ENCODE measurements at places on chromosomes 2 and 18.

DNA sequence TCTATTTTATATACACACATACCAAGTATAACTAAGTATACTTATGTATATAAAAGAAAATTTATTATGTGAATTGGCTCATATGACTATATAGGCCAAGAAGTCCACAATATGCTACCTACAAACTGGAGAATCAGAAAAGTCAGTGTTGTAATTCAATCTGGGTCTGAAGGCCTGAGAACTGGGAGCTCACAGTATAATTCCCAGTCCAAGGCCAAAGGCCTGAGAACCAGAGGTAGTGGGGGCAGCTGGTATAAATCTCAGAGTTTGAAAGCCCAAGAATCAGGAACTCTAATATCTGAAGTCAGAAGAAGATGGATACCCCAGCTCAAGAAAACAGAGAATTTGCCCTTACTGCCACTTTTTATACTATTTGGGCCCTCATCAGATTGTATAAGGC, 38.9 kb upstream of the TFPI start:
- no peak for DNase-seq

- DNase-seq, result peak; percentile 84
These were observed 163.0 kb upstream of the NOSTRIN start for GRCh38 chr2:168639441-168639898.

DNA sequence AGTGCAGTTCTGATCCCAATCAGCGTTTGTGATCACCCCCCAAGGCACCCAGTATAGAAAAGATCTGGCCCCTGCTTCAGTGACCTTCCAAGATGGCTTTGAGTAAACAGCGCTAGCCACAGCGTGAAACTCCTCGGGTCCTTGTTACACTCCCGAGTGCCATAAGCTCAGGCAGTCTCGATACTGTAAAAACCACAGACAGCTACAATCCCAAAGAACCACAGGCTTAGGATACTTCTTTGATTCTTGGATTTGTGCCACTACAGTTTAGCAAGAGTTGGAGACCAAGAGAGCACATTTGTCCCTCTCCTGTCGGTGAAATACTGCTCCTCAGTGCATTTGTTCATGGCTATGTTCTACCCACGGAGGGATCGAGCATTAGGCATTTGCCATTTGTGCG, 352.5 kb upstream of the ZNF521 start:
- DNase-seq, result no peak

DNA sequence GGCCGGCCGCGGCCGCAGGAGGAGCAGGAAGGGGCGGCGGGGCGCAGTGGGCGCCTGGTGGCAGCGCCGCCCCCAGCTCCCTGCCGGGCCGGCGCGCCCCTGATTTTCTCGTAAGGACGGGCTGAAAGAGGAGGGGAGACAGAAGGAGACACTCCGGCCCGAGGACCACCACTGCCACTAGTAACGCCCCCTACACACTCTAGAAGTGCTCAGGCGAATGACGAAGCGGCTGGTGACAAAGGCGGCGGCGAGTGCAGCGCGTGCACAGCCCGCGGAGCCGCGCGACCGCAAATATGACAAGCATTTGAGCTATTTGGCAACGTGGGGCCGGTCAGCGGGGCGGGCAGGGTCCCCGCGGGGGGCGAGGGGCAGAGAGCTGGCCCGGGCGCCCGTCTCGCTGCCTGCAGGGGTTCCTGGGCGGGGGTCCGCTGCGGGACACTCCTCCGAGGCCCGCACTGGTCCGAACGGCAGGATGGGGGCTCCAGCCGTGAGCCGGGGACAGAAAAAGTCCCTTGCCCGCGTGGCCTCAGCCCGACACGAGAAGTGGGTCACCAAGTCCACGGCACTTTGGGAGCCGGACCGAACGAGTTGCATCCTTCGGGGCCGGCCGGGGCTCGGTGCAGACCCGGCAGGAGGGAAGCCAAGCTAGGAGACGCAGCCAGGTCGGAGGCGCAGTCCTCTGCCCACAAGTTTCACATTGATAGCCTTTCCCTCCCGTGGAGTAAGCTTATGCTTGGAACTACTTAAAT, 524 bp upstream of the SERTAD2 start:
- DNase-seq, result peak; percentile 97

DNA sequence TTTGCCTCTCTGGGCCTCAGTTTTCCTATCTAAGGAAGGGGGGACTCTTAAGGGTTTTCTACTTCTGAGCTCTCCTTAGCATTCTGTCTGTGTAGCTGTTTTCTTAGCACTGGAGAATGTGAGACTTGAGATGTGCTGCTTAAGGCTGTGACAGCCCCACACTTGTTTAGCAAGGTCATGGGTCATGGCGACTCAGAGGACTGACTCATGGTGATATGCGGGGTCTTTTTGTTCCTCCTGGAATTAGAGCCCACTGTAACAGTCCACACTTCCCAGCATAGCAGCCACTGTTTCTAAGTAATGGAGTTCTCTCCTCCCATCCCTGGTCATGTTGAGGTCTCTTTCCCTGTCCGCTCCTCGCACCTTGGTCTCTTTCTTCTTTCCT, 4.1 kb upstream of the LPIN1 start:
- no peak for DNase-seq

DNA sequence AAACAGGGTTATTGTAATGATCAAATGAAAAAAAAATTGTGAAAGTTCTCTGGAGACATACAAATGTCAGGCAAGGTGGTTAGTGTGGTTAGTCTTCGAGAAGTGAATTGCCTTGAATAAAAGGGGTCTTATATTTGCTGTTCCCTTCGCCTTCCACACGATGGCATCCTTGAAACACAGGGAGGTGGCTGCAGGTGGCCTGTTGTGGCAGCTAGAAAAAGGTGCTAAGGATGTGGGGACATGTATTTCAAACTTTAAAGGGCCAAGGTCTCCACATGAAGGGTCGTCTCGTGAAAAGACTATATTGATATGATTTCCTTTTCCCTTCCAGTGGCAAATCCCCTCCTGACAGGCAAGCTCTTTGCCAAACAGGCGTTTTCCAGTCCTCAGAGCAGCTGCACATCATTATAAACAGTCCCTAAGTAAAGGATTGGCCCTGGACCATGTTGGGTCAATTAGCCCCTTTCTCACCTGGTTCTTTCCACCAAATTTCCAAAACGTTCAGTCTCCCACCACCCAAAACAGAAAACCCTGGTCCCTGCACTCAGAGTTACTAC, 68.5 kb downstream of the COPS8 start:
- peak; percentile 76 for DNase-seq

- peak; percentile 33 for DNase-seq
These were observed 500 bp downstream of the LIMS1 start for GRCh38 chr2:108534584-108535356.

DNA sequence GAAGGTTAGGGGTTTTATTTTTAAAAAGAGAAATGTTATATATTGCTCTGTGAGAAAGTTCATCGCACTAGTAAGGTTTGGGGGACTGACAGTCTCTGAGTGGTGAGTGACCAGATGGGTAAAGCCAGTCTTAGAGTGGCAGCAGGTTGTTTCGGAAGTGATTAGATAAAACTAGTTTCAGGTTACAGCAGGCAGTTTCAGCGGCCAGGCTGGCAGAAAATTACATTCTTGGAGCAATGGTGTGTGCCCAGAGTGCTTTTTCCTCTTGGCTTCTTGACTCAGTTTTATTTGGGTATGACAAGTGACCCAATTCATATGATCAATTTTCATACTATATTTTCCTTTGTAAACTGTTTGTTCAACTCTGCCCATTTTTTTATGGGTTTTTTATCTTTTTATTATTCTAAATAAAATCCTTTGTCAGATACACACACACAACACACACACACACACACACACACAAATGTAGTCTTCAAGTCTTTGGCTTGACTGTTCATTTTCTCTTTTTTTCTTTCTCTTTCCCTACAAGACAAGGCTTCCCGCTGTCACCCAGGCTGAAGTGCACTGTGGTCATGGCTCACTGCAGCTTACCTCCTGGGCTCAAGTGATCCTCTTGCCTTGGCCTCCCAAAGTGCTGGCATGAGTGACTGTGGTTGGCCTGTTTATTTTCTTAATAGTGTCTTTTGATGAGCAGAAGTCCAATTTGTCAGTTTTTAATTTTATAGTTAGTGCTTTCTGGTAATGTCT, 30.9 kb downstream of the RALBP1 start:
- DNase-seq, result peak; percentile 32

GRCh38 chr2:73217826-73218225, 3.8 kb downstream of the SMYD5 start:
- DNase-seq, result no peak

GRCh38 chr2:69253611-69254301, 133.3 kb downstream of the GFPT1 start:
- DNase-seq, result peak; percentile 96

- DNase-seq, result no peak
These were observed 78.5 kb upstream of the RPL31 start for GRCh38 chr2:100923461-100924060.

GRCh38 chr18:2792395-2792794, 54.4 kb upstream of the EMILIN2 start:
- DNase-seq, result no peak

GRCh38 chr18:68267583-68267982, 447.3 kb downstream of the TMX3 start:
- DNase-seq, result peak; percentile 87

DNA sequence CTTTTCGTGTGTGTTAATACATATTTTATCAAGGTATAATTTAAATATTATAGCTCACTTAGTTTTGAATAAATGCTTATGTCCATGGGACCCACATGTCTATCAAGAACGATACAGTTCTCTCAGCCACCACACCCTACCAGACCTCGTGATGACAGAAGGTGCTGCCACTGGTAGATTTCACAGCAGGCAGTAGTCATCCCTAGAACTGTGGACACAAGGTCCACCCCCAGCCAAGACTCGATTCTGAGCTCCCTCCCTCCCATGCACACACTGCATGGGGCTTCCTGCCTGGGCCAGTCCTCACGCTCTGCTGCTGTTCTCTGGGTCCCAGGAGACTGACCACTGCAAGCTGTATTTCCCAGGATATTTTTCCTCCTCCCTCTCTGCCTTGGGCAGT, 26.5 kb upstream of the CREB1 start:
- DNase-seq, result peak; percentile 87

DNA sequence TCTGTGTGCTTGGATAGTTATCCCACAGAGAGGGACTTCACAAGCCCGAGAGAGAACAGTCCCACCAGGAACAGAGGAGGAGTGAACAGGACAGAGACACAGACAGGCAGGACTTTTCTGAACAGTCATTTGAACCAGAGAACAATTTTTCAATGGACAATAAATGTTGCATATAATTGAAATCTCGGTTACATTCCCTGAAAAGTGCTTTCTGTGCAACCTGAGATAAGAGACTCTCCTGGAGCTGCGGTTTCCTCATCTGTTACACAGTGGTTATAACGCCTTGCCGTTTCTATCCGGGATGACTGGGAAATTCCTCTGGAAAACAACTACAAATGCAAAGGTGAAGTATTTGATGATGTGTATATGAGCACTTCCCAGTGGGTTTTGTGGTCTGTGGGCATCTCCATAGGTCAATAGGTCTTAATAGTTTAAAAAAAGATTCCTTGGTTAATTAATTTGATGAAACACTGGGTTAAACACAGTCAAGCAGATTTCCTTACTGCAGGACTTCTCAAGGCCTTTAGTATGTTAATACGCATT, 87.2 kb upstream of the HPCAL1 start:
- no peak for DNase-seq

- DNase-seq, result no peak
These were observed 584.2 kb downstream of the GALR1 start for GRCh38 chr18:77833807-77834206.

- DNase-seq, result no peak
These were observed 59.5 kb downstream of the TMEM131 start for GRCh38 chr2:97936199-97936598.

GRCh38 chr18:39600894-39601293, 2035.3 kb upstream of the CELF4 start:
- DNase-seq, result peak; percentile 6

GRCh38 chr2:119216994-119217393, 6.6 kb upstream of the STEAP3 start:
- no peak for DNase-seq

- no peak for DNase-seq
These were observed 187.6 kb downstream of the PTPRM start for GRCh38 chr18:7754725-7755181.

GRCh38 chr2:140916410-140916809, 1214.4 kb downstream of the LRP1B start:
- DNase-seq, result no peak

GRCh38 chr18:69956665-69957620, 9.3 kb upstream of the CD226 start:
- no peak for DNase-seq

- DNase-seq, result peak; percentile 30
These were observed 53.6 kb upstream of the ITGA6 start for GRCh38 chr2:172373766-172374165.

- DNase-seq, result no peak
These were observed 1.4 kb downstream of the DES start for GRCh38 chr2:219419331-219420197.

DNA sequence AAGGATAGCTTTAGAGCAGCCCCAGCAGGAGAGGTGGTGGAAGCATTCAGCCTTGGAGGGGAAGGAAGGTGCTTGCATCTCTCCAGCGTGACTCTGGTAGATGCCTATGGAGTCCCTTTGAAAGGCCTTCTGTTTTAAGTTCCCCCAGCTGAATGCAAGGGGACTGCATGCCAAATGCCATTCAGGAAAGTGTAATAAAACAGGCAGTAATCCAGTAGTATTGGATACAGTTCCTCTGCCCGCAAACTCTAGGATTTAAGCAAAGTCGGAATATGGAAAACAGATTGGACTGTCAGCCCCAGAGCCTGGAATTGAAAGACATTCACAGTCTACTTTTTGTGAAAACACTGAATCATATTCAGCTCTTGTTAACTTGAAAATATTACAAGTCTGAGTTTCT, 125.2 kb upstream of the GAREM1 start:
- no peak for DNase-seq

DNA sequence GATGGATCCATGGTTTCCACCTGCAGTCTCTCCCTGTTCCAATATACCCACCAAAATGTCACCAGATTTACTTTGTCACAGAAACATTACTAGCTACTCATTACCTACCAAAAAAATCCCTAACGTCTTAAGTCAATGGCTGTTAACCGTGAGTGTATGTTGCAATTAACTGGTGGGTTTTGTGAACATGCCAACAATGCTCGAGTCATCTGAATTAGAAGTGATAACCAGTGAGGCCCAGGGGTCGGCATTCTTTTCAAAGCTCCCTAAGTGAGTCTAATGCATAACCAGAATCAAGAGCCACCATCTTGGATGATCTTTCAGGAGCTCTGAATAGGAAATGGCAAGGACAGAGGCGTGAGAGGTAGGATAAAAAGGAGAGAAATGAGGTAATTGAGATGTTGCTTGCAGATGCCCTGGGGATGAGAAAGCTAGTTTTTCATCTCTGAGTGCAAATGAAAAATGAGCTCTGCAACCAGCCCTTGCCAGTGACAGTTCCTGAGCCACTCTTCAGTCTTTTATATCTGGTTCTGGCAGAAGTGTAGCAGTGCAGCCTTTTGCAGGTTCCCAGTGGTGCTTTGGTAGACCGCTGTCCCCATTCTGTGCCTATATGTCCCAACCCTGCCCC, 130.0 kb upstream of the RND3 start:
- no peak for DNase-seq

- no peak for DNase-seq
These were observed 69.0 kb downstream of the GORASP2 start for GRCh38 chr2:170997893-170998597.

- no peak for DNase-seq
These were observed 265.0 kb downstream of the KCNJ3 start for GRCh38 chr2:154963511-154963910.
